ENCODE measurements at places on chromosomes 7 and 10. TPM values are rescaled to one million over a fixed set of nuclear protein-coding genes. Genes with fewer than 3 reads are reported as not detected.

The ABCF2 gene
- 39.6 TPM for total RNA-seq

The PRSS37 gene
- not detected for total RNA-seq

The AGAP9 gene
- 7.8 TPM for total RNA-seq

The OR2A5 gene
- not detected for total RNA-seq

The ST8SIA6 gene
- 1.7 TPM for total RNA-seq

The HTRA1 gene
- total RNA-seq, result 72.3 TPM

GRCh38 chr10:1404323-1405260 is 332.7 kb downstream of the ADARB2 start:
- H3K27me3 ChIP-seq, result peaks cover 4% of the 10 kb centered on the region
- H3K4me1 ChIP-seq, result peaks cover 3% of the 10 kb centered on the region
- H3K36me3 ChIP-seq, result no peaks in the 10 kb centered on the region

DNA sequence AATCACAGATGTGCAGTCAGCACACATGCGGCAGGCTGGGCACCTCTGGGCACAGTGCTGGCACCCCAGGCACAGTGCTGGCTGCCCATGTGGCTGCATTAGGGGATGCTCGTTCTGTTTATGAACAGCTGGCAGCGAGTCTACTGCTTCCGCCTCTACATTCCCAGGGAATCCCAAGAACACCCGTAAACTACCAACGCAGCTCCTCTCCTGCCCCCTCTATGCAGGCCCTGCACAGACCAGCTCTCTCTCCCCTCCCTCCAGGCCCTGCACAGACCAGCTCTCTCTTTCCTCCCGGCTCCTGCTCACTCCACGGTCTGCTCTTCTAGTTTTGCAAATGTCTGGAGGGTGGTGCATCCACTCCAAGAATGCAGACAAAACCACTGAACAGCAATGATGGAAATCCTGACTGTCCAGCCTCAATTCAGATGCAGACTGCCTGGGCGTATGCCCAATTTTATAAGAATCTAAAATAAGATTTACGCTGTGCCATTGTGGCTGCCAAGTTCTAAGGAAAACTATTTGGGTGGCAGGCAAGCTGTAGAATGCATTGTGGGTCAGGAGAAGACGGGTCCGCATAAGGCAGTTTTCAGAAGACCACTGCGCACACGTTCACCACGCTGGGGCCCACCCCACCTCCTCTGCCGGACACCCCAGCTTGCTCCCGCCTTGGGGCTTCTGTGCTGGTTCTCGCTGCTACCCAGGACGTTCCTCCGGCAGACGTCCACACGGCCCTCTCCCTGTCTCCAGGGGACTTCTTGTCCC is 234.6 kb downstream of the ZMYND11 start:
- peaks cover 23% of the 10 kb centered on the region for H3K36me3 ChIP-seq
- H3K27ac ChIP-seq, result no peak overlapping the region
- no peaks in the 10 kb centered on the region for H3K4me1 ChIP-seq
- H3K27me3 ChIP-seq, result peaks cover 1% of the 10 kb centered on the region

DNA sequence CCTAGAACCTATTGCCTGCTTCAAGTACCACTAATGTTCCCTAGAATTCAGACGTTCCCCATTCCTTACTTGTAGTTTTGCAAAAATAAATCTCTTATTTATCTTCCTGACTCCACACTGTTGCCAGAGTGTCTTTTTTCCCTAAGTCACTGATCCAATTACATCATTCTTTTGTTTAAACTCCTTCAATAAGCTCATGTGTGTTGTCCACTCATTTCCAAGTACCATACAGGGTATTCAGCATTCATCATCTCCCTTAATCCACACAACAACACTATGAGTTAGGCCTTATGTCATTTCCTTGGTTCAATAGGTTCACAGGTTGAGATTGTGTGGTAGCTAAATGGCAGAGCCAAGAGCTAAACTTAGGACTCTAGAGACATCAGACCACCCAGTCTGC is 119.9 kb upstream of the RHOBTB1 start:
- H3K27me3 ChIP-seq, result no peaks in the 10 kb centered on the region
- H3K36me3 ChIP-seq, result no peaks in the 10 kb centered on the region
- no peak overlapping the region for H3K4me3 ChIP-seq

DNA sequence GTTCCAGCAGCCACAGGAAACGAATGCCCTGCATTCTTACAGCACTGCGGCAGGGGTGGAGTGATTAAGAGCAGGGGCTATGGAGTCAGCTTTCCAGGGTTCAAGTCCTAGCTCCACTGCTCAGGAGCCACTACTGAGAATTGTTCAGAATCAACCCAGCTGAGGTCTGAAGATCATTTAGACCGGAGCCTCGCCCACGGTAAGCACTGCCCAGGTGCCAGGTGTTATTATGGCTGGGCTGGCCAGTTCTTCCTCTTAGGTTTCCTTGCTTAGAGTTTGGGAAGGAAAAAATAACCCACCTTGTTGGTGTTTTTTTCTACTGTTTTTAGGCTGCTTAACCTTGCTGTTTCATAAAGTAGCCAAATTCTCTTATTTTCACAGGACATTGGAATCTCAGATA is 4.8 kb upstream of the FIGNL1 start:
- peaks cover 3% of the 10 kb centered on the region for H3K27me3 ChIP-seq

DNA sequence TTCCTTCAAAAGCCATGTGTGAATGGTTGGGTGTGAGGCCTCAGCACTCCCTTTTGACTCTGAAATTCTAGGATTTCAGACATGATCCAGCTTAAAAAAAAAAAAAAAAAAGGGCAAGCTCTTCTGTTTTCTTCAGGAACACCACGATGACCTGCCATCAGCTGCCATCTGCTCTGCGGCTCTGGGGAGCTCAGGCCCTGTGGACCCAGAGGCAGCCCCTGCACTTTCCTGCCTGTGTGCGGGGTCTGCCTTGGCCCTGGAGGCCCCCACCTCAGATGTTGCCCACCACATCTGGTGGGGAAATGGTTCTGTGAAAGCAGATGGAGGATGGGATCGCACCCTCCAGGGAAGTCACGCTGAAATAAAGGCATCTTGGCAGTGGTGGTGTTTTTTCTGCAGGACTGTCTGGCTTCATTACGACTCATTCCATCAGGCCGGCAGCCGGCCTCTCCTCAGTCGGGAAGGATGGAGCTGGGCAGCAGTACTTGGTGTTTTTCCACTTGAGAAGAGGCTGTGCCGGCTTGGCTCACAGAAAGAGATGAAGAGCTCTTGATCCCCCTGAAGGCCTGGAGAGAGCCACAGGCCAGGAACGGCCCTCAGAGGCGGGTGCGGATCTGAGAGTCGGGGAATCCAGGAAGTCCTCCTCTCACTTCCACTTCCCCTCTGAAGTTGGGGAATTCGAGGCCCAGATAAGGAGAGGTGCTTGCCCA is 66.1 kb upstream of the AQP1 start:
- DNase-seq, result peak; percentile 28
- H3K27me3 ChIP-seq, result peaks cover 4% of the 10 kb centered on the region
- H3K36me3 ChIP-seq, result no peaks in the 10 kb centered on the region
- peaks cover 38% of the 10 kb centered on the region for H3K4me1 ChIP-seq

- no peak overlapping the region for H3K4me3 ChIP-seq
- H3K4me1 ChIP-seq, result no peaks in the 10 kb centered on the region
- peaks cover 15% of the 10 kb centered on the region for H3K27me3 ChIP-seq
- no peak for DNase-seq
These were observed 19.1 kb upstream of the PRRT4 start for GRCh38 chr7:128380483-128381106.

DNA sequence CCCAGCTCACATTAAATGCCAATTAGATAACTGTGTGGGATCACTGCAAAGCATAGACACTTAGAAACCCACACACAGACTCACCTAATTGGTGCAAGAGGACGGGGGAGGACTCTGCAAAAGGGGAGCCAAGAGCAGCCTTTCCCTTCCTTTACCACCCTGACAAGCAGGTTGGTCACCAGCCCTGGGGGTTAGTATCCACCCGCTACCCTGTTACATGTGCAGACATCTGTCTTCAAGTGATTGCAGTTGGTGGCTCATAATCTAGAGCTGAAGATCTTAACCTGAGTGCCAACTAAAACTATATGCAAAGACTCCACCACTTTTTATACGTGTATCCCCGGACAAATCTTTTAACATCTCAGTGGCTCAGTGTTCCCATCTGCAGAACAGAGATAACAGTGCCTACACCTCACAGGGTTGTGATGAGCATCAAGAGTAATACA is 56.9 kb downstream of the SORBS1 start:
- H3K36me3 ChIP-seq, result peaks cover 8% of the 10 kb centered on the region
- H3K27me3 ChIP-seq, result peaks cover 5% of the 10 kb centered on the region
- H3K4me3 ChIP-seq, result no peak overlapping the region
- H3K27ac ChIP-seq, result no peak overlapping the region

DNA sequence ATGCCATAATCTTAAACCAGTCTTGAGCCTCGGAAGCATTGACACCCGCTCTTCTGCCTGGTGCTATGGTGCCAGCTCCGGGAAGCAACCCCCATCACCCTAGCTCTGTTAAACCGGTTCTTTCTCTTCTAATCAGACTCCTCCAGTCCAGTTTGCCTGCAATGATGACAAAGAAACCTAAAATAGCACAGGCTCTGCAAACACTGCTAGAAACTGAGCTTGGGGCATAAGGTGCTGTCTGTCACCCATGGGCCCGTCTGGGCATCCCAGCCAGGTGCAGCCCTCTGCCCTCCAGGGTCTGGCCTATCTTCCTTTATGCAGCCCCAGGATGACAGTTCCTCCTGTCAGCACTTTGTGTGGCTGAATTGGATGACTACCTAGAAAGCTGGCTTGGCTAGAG is 14.2 kb upstream of the CAMK2G start:
- H3K4me1 ChIP-seq, result peaks cover 15% of the 10 kb centered on the region
- H3K36me3 ChIP-seq, result no peaks in the 10 kb centered on the region
- DNase-seq, result no peak
- no peak overlapping the region for H3K27ac ChIP-seq
- no peak overlapping the region for H3K4me3 ChIP-seq
- H3K27me3 ChIP-seq, result peaks cover 2% of the 10 kb centered on the region
